ENCODE measurements at places on chromosomes 7 and 10. TPM values are rescaled to one million over a fixed set of nuclear protein-coding genes. Genes with fewer than 3 reads are reported as not detected.

The RET gene
- total RNA-seq = 0.06 TPM

The RASA4B gene
- total RNA-seq = 18.1 TPM

The GIMAP6 gene
- total RNA-seq = not detected

The FGFBP3 gene
- total RNA-seq = 2.7 TPM

The GAD2 gene
- total RNA-seq = not detected

The ZNF467 gene
- not detected for total RNA-seq

The VENTX gene
- not detected for total RNA-seq

The PALD1 gene
- total RNA-seq = 66.7 TPM

The OR13A1 gene
- total RNA-seq = 17.4 TPM

The CFAP43 gene
- not detected for total RNA-seq

The SPACDR gene
- total RNA-seq = 2.4 TPM

The RTKN2 gene
- total RNA-seq = 12.3 TPM

The ZNF804B gene
- total RNA-seq = not detected

The IFT22 gene
- total RNA-seq = 13.2 TPM

The CNTNAP2 gene
- total RNA-seq = not detected

The UBN2 gene
- total RNA-seq = 21.1 TPM

The CHRM2 gene
- not detected for total RNA-seq

The CYP2C9 gene
- not detected for total RNA-seq

The LRRC18 gene
- total RNA-seq = not detected

The EIF4H gene
- 329 TPM for total RNA-seq

The SEMA3C gene
- not detected for total RNA-seq

The CNPY1 gene
- not detected for total RNA-seq

The NKX1-2 gene
- total RNA-seq = not detected

The GATAD1 gene
- 37.9 TPM for total RNA-seq

The ELFN1 gene
- total RNA-seq = not detected

The DPYSL4 gene
- not detected for total RNA-seq

The SMC3 gene
- 83.6 TPM for total RNA-seq

The SMKR1 gene
- total RNA-seq = not detected

Data from OCI-LY7 (cell line).